ENCODE measurements at places on chromosomes 3 and 15.

GRCh38 chr3:126528800-126529541, 5.0 kb downstream of the CHST13 start:
- DNase-seq, result no peak

- DNase-seq, result no peak
Observed at GRCh38 chr3:143070977-143071551, 48.5 kb upstream of the CHST2 start.

DNA sequence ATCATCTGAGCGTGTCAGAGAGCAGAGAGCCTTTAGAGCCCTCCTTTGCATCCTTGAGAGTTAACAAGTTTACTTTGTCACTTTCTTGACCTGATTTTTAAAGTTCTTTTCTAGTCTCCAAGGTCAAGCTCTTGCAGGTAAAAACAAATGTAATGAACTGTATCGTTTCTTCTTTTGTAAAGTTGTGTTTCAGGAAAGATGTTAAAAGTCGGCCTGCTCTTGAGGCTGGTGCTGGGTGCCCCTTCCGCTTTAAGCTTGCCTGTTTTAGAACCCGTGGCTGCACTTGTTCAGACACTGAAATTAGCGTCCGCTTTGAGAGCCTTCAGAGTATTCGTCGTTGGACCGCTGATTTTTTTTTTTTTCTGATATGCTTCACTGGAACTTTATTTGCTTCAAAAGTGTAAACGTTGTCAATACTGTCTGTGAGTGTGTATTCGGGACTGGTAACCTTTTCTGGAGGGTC, 52.6 kb upstream of the ULK4 start:
- DNase-seq, result no peak

- no peak for DNase-seq
Observed at GRCh38 chr3:147380387-147380951, 25.9 kb downstream of the ZIC4 start.

GRCh38 chr15:88179562-88179961, 77.0 kb downstream of the NTRK3 start:
- no peak for DNase-seq

- no peak for DNase-seq
Observed at GRCh38 chr3:49845694-49846093, 10.7 kb downstream of the TRAIP start.

DNA sequence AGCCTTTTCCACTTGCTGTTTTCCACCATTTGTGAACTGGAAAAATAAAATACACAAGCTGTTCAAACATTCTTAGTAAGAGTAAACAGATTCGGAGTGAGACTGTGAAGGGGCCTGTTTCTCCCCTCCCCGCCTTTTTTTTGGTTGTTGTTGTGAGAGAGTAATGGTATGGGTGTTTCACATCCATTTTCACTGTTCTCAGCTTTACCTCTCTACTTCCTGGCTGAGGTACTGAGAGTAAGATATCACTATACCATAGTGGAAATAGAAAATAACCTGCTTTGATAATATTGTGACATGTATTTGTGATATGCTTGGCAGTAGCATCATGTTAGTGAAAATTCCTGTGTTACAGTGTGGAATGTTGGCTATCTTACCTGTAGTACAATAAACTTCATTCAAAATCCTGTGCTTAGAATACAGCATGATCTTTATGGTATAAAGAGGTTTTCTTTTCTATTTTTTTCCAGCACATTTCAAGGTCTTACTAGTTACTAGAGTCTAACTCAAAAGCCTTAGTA, 12.0 kb downstream of the CNTN4 start:
- no peak for DNase-seq

- no peak for DNase-seq
Observed at GRCh38 chr15:48313216-48313615, 18.0 kb upstream of the DUT start.

DNA sequence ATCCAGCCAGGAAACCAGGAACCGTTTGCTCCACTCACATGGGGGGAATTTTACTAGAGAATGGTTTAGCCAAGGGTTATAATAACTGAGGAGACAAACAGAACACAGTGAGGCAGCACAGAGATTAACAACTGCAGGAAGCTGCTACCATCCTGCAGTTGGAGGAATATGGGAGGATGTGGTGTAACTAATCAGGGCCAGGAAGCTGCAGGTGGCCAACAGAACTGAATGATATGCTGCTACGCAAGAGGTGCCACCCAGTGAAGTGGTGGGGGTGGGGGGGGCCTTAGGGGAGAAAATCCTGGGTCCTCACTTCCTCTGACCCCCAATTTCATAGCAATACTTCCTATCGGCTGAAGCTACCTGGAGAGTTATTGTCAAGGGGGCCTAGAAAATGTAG, 306.4 kb upstream of the STT3B start:
- DNase-seq, result no peak

DNA sequence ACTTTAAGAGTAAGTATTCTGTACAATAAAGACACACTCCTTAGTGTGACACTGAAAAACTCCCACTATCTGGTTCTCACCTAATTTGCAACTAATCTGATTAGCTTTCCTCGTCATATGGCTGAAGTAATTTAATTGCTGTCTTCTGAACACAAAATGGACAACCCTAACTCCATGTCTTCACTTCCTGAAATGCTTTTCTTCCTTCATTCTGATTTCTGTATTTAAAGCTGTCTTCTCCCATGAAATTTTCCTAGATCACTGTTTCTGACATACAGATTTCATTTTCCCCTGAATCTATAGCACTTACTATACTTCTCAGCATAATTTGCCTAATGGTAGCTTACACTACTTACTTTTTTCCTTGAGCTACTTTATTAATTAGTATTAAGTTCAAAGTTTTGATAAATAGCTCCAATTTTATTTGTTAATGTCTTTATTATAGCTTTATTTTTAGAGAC, 6.3 kb downstream of the CCPG1 start:
- no peak for DNase-seq

GRCh38 chr3:119469418-119470189, 841 bp downstream of the POGLUT1 start:
- DNase-seq, result no peak

DNA sequence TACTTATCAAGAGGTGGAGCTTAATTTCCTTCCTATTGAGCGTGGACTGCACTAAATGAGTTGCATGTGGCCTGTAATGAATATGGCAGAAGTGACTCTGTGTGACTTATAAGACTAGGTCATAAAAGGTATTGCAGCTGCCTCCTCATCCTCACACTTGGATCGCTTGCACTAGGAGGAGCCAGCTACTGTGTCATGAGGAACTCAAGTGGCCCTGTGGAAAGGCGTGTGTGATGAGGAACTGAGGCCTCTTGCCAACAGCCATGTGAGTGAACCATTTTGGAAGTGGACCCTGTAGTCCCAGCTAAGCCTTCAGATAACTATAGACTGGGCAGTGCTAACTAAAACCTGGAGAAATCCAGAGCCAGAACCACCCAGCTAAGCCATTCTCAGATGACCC, 7.1 kb upstream of the SLC30A4 start:
- no peak for DNase-seq

DNA sequence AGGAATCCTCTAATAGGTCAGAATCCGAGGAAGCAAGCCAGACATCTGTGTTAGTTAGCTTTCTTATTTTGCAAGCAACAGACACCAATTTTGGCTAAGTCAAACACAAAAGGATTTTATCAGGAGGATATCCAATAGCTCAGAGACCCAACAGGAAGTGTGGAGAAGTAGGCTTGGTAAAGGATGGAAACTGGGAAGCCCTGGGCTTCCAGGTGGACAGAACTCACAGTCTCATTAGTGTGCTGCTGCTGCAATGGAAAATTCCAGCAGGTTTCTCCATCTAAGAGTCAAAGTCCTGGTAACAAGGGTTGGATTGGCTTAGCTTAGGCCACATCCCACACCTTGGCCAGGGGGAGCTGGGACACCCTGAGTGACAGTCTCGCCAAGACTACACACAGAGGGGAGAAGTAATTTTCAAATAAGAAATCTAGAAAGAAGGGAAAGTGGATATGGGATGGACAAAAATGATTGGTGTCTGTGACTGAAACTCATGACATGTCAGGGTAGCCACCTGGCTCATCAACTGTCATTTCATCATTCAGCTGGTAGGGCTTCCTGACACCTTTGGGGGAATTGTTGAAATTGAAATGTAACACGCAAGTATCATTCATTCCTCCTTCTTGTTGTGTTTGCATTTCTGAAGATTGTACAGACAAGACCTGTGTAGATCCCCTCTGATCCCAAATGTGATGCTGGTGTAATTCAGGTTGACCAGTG, 158.6 kb downstream of the THSD4 start:
- DNase-seq, result no peak

GRCh38 chr3:46228260-46229242, 13.7 kb upstream of the CCR3 start:
- DNase-seq, result no peak

DNA sequence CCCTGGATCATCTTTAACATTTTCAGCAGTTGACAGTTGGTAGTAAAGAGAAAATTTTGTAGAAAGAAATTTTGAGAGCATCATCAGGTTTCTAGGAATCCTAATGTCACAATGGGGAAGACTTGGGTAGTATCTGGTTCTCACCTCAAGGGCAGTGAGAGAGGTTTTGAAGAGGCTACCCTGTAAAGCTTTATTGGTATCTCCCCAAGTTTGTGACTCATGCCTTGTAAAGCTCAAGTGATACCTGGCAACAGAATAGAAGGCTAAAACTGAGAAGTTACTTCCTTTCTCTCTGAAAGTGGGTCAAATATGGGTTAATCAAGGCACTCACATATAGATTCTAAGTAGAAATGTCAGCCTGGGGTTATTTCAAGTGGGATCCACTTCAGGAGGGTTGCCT, 196.4 kb downstream of the SUCNR1 start:
- DNase-seq, result no peak

GRCh38 chr3:51271172-51271571, 113.9 kb upstream of the MANF start:
- no peak for DNase-seq

DNA sequence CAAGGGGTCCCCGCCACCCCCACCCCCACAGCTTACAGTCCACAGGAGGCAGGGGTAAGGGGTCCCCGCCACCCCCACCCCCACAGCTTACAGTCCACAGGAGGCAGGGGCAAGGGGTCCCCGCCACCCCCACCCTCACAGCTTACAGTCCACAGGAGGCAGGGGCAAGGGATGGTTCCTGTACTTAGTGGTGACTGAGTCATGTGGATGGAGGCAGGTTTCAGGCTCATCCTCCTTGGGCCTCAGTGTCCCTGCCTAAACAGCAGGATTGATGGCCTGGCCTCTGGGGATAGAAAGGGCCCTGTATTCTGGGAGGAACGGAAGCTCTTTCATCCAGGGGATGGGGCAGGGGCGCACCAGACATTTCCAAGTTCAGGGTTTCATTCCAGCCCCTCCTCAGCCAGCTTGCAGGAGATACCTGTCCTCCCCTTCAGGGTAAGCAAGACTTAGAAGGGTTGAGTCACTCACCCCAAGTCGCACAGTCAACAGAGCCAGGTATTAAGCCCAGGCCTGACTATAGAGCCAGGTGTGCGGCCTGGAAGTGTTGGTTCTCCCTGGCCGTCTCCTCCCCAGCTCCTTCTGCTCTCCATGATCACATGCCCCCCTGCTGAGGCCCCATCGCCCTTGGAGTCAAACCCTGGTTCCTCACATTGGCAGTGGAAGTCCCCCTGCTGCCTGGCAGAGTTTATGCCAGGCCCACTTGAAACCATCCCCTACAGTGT, 12.5 kb downstream of the CSK start:
- DNase-seq, result no peak

DNA sequence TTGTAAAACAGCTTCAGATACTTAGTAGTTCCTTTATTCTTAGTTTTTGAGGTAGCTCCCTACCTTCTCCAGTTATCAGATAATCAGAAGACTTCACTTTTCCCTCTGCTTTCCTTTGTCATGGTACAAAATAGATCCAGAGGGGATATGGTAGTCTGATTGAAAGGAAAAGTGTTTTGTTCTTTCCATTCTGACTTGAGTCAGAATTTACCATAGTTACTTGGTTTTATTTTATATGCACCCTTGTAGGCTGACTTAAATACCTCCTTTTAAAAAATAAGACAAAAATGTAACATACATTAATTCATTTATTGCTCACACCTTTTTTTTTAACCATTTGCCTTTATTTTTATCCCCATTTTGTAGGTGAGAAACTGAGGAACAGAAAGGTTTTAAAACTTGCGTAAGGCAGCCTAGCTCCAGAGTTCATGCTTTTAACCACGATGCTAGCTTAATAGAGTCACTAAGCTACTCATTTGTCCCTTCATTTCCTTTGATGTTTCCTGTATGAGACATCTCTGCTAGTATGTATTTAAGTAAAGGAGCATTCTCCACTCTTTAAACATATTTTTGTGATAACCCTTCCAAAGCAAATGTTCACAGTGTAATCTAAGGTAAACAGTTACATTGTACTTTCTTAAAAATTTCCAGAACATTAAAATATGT, 187.5 kb downstream of the KLHL25 start:
- DNase-seq, result no peak

- peak; percentile 31 for DNase-seq
Observed at GRCh38 chr15:48925714-48926223, 38.0 kb downstream of the SHC4 start.

DNA sequence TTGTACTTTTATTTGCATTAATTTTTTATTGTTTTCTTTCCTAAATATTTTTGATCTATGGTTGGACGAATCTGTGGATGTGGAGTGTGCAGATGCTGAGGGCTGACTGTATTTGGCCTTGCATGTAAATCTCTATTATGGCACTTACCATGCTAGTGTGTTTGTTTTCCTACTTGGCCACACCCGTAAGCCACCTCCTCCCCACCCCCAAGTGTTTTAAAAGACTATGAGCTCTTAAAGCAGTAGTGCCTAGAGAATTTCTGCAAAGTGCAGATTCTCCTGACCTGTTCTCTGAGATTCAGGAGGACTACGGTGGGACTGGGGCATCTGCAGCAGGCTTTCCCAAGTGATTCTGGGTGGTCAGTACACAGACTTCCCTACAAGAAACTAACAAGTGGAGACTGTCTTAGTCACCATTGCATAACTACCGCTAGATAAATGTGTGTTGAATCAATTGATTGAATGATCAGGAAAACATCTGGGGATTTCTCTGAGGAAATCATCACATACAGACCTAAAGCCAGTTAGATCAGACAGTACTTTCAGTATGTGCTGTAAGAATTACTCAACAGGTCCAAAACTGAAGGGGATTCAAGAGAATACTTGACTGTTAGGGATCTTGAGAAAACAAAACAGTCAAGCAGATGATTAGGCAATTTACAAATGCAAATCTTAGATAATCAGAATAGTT, 6.2 kb upstream of the TIPARP start:
- no peak for DNase-seq

GRCh38 chr3:119898478-119899191, 116.7 kb downstream of the NR1I2 start:
- no peak for DNase-seq

- DNase-seq, result no peak
Observed at GRCh38 chr3:62376906-62377877, 3.8 kb upstream of the FEZF2 start.

DNA sequence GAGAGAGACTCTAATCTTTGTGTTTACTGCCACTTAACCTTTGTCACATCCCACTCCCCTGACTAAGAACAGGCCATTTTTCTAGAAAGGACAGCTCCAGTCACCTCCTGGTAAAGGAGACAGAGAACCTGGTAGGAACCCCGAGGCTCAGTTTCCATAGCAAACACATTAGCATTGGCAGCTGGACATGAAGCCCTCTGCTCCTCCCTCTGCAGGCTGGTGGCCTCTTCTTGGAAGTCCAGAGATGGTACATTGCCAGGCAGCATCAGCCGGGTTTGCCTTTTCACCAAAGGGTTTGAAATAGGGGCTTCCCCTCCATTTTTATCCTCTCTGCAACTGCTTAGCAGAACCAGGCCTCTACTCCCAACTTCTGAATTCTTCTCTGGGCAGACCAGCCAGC, 213.4 kb upstream of the SEMA6D start:
- DNase-seq, result no peak
